Urinary bladder (tissue), 4 donors: ENCODE measurements at places on chromosomes 2 and 18. TPM values are rescaled to one million over a fixed set of nuclear protein-coding genes. Genes with fewer than 3 reads are reported as not detected.

HEATR5B gene
- 57.7 TPM for total RNA-seq

NYAP2 gene
- total RNA-seq = 0.79 TPM

EFHD1 gene
- total RNA-seq = 1.4 TPM

DNA sequence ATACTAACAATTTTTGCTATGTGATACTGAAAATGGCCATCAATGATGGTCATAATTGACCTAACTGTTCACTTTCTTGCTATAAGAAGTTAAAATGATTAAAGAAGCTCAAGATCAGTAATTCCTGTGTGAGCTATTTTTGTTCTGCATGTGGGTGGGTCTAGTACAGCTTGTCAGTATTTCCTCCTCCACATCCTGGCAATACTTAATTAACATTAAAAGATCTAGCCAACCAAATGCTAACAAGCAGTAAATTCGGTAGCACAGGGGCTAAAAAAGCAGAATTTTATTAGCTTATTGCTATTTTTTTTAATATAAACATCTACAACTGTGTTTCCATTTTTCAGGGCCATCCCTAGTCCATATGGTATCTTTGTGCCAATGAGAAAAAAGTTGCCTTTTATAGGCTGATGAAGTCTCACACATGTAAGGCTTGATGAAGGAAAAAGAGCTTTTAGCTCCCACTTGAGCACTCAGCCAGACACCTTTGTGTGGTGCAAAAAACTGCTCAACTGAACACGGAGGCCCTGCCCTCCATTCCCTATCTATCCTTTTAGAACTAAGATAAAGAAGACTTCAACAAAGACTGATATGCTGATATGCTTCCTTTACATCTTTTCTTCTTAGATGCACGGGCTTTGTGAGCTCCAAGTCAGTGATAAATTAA, 4.9 kb upstream of the PNO1 start:
- DNase-seq = no peak

DNA sequence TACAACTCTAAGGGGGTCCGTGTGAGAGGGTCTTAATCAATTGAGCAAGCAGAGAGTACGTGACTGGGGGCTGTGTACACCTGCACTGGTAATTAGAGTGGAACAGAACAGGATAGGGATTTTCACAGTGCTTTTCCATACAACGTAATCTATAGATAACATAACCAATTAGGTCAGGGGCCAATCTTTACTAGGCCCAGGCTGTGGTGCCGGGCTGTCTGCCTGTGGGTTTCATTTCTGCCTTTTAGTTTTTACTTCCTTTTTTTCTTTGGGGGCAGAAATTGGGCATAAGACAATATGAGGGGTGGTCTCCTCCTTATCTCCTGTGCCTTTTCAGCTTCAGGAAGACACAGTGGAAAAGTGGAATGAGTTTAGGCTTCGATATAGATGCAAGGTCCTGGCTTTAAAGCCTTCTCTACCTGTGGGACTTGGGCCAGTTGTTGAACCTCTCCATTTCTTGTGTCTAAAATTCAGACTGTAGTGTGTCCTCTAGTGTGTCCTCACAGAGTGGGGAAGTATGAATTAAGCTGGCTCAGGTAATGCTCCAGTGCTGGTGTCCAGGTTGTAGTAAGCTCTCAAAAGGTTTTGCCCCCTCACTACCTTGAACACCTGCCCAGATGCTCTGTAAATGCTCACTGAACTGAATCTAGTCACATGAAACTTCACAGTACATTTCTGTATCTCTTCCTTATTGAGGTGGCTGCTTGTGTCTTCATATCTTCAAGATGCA, 422.8 kb downstream of the SETBP1 start:
- DNase-seq = no peak

DNA sequence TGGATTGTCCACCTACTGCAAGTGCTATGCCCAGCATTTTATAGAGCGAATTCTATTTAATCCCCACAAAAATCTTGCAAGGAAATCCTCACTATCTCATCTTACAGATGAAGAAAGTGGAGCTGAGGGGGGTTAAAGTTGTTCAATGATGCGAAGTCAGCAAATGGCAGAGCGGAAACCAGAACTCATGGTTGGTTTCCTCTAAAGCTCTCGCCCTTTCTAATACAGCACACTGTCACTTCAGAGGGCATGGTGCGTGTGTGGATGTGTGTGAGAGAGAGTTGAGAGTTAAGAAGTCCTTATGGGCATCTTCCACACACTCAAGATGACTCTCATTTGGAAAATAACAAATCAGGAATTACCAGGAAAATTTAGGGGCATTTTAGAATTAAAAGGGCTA, 78.4 kb downstream of the TGFA start:
- no peak for DNase-seq

DNA sequence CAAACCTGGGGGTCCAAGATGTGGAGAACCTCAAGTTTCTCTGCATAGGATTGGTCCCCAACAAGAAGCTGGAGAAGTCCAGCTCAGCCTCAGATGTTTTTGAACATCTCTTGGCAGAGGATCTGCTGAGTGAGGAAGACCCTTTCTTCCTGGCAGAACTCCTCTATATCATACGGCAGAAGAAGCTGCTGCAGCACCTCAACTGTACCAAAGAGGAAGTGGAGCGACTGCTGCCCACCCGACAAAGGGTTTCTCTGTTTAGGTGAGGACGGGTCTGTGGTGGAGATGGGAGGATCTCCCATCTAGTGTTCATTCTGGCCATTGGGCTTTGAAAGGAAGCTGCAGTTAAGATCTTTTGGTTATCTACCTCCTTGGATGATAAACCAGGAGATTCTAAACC, 2.9 kb downstream of the CASP10 start:
- no peak for DNase-seq

GRCh38 chr2:56749152-56749752, 565.5 kb downstream of the CCDC85A start:
- DNase-seq = no peak

- no peak for DNase-seq
Measured at GRCh38 chr2:22340716-22341115, 1044.3 kb upstream of the KLHL29 start.

GRCh38 chr2:112483042-112483473, 1.1 kb downstream of the TTL start:
- DNase-seq = no peak

- no peak for DNase-seq
Measured at GRCh38 chr2:163736433-163737189, 803 bp upstream of the FIGN start.

DNA sequence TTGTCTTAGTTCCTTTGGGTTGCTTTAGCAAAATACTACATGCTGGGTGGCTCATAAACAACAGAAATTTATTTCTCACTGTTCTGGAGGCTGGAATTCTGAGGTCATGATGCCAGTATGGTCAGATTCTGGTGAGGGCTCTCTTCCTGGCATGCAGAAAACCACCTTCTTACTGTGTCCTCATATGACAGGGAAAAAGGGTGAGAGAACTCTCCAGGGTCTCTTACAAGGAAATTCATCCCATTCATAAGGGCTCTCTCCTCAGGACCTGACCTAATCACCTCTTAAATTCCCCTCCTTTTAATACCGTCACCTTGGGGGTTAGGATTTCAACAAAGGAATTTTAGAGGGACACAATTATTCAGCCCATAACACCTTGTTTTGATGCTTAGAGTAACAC, 243.1 kb upstream of the TNP1 start:
- DNase-seq = no peak

GRCh38 chr2:165902934-165903333, 50.6 kb downstream of the TTC21B start:
- DNase-seq = no peak
